ENCODE measurements at places on chromosomes 7 and 10.

- no peak for DNase-seq
These were observed 540.2 kb downstream of the GRID1 start for GRCh38 chr10:85826377-85826776.

- DNase-seq, result no peak
These were observed 57.0 kb downstream of the MICALL2 start for GRCh38 chr7:1402110-1402790.

DNA sequence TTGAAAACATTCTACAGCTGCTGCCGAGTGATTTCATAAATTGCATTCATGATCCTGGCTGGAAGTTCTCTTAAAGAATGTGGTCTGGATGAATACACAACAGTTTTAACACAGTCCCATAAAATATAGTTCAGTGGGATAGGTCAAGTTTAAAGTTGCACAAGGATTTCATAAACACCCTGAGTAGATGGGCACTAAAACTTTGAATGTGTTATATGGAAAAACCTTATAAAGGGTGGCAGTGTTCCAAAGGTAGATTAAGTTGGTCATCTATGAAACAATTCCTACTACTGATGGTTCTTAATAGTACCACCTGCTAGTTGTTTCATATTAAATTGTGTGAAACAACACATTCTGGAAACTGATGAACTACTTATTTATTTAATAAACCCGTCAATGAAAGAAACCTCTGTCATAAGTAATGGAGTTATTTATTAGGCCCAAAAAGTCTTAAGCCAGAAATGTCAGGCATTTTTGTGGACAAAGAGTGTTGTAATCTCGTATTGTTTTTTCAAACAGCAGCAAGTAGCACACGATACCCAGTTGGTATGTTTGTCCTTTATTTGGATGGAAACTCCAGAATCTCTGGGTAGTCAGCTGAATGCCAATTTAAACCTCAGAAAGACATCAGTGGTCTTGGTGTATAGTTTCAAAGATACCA, 14.3 kb upstream of the RPA3 start:
- peak; percentile 60 for DNase-seq

DNA sequence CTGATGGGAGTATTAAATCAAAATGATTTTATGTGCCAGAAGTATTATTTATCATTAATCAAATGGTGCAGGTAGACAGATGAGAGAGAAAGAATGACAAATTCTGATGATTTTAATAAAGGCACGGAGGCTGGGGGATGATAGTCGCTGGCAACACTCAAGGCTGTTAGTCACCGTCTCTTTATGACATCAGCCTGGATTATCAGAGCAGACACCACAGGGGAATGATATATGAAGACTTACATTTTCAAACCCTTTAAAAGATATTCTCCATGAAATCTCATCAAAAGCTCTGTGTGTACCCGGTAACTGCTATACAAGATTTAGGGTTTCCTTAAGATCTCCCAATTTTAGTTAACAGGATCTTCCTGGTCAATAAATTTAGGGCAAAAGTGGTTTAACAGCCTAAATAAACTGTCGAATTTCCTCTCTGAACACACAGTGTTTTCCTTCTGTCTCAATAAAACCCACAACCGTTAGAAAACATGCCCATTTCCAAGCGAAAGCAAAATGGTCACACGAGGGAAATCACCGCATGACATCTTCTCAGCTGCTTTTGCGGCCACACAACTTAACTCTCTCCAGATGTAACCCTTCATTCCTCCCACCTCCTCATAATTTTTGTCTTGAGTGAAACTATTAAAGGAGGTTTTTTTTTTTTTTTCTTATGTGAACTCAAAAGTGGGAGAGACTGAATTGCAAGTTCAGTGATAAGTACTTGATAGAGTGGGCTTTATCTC, 133.2 kb upstream of the FAM171A1 start:
- peak; percentile 57 for DNase-seq

- peak; percentile 14 for DNase-seq
These were observed 129.8 kb upstream of the PPP1R3A start for GRCh38 chr7:114048386-114049235.

Measured in GM03348 (cell line).